ENCODE measurements at places on chromosomes 1 and 21.

- no peak for DNase-seq
Observed at GRCh38 chr1:18413541-18414305, 67.0 kb upstream of the KLHDC7A start.

DNA sequence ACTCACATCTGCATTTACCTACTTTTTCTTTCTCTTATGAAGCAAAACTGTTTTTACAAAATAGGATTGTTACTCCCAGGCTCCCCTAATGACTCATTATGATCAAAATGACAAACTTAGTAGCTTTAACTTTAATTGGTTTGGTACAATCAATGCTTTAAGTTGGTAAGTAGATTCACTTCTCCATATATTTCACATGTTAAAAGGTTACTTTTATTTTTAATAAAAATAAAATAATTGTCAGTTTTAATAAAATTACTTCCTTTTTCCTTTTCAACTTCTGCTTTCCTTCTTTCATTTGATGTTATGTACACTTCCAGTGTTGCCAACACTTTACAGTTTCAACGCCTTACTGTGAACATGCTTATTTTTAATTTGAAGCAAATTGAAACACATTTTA lies 477.6 kb downstream of the SETD4 start:
- DNase-seq = no peak

DNA sequence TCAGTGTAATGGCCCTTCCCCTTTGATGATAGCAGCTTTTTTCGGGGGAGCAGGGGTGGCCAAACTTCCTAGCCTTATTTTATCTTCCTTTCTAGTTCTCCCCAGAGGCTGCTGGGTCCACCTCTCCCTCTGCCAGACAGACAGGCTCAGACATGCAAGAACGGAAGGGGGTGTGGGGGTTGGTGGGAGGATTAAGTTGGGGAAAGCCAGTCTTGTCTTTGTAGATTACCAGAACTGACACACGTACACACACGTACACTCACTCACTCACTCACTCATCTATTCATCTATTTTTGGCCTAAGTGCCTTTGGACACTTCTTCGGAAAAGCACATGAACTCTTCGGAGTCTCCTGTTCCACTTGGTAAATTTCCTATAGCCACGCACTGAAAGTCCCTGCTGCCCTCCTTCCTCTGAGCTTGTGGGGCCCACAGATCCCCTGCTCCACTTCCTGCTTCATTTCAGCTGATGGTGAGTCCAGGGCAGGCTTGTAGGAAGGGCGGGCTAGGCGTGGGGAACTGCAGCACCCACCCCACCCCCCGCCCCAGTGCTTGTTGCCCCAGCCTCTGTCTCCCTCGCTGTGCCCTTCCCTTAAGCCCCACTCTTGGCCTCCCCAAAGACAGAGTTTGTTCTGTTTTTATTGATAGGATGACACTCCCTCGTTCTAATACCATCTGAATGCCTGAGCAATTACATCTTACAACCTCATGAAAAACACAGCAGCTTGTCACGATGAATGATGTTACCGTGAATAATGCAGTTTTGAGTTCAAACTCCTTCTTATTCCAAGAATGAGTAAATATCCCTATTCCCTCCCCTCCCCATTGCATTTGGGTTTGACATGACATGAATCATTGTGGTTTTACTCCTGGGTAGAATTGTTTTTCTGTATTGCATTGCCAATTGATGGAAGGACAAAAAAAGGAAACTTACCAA lies 60.7 kb upstream of the ATP5PO start:
- DNase-seq = peak; percentile 88

DNA sequence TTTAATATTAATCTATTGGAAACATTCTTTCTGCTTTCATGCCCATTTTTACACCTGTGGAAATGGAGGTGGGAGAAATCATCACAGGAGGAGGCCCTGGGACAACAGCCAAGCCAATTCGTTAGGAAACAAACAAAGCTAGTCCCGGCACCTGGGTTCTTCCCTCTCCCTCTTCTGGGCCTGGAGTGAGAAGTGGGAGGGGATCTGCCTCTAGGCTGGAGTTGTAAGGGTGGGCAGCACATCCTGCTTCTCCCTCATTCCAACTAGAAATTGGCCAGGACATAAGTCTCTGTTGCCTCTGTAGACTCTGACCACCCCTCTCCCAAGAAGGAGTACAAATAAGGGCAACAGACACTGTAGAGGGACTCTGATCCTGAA lies 20.2 kb upstream of the ERO1B start:
- no peak for DNase-seq

DNA sequence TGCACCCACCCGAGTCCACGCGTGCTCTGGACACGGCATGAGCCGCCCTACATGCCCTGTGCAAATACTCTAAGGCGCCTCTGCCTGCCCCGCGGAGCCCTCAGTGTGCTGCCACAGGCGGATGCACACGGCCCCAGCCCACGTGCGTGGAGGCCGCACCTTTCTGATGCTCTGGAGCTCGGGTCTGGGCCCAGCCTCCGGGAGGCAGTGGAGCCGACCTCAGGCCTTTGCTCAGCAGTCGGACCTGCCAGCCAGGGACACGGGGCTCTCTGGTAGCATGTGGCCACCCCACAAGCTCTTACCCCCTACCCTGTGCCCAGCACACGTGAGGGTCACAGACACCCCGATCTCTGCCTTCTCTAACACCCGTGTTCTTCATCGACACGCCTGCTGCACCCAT lies 2.1 kb downstream of the TMEM240 start:
- no peak for DNase-seq

DNA sequence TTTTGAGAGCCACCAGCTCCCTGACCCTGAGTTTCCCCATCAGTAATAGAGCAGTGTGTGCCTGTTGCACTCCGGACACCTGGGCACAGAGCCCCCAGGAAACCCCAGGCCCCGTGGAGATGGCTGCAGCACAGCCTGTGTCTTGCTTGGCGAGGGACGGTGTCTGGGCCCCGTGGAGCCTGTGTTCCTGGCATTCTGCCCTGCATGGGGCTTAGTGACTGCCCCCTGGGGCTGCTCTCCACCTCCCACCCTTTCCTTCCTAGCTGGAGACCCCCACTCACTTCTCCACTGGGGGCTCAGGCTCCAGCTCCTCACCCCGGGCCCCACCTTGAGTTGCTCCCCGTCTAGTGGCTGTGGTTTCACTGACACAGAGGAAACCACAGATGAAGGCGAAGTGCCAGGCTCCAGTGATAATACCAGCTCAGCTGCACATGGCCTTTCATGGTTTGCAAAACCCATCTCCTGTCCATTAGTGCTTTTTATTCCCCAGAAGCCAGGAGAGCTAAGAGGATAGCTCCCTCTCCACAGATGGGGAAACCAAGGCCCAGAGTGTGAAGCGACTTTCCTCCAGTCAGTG lies 39.4 kb downstream of the DMRTB1 start:
- DNase-seq = no peak

DNA sequence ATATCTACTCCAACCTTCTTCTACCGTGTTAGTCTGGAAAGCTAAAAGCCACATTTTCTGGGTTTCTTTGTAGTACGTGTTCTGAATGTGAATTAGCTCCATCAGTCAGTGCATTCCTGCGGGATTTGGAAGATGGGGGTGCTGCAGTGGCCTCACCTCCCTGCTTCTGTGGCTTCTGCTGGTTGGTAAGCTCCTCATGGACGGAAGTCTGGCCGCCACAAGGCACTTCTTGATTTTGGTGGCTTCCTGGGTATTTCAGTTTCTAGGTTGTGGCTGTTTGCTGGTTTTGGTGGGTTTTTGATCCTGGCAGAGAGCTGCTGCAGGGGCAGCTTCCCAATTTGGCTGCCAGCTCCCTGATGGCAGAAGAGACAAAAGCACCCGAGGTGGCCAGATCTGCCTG lies 20.9 kb upstream of the TACSTD2 start:
- DNase-seq = no peak

GRCh38 chr1:67738401-67738800 lies 53.4 kb downstream of the GADD45A start:
- DNase-seq = no peak

- no peak for DNase-seq
Observed at GRCh38 chr1:200909757-200910239, 15.1 kb downstream of the INAVA start.

- no peak for DNase-seq
Observed at GRCh38 chr1:94737124-94737998, 82.8 kb upstream of the SLC44A3 start.

- DNase-seq = no peak
Observed at GRCh38 chr1:76219366-76219818, 144.8 kb downstream of the ST6GALNAC3 start.

GRCh38 chr1:167551362-167551761 lies 2.2 kb downstream of the CREG1 start:
- DNase-seq = no peak

DNA sequence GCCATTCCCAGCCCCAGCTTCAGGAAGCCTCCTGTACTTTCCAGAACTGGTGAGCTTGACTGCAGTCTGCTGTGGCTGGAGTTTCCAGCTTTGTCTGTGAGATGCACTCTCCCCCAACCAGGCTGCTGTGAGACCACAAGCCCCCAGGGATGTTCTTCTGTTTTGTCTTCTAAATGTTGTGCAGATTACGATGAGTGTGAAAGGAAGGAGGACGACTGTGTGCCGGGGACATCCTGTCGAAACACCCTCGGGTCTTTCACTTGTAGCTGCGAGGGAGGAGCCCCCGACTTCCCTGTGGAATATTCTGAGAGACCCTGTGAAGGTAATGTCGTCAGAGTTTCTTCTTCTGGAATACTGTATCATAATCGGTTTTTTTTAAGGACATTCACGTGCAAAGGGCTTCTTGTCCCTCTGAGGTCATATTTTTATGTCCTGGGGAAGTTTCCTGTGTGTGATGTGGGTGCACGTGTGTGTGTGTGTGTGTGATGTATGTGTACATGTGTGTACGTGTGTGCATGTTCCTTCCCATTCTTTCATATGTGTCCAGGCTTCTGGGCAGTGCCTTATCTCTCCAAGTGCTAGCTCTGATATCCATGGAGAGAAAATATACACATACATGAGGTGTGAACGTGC lies 49.9 kb downstream of the UMODL1 start:
- DNase-seq = no peak

GRCh38 chr1:157007306-157007705 lies 38.2 kb downstream of the ARHGEF11 start:
- no peak for DNase-seq

Measured in CD4-positive, alpha-beta T cell treated with Interleukin-15 for 4 hours (primary cell).